Activated gamma-delta T cell treated with anti-CD3 and anti-CD28 coated beads, Interleukin-2, amount 50 U/mL, for 16 hours (primary cell): ENCODE measurements at places on chromosomes 5 and 9.

- DNase-seq = no peak
These were observed 20.3 kb downstream of the TNPO1 start for GRCh38 chr5:72836810-72837209.

DNA sequence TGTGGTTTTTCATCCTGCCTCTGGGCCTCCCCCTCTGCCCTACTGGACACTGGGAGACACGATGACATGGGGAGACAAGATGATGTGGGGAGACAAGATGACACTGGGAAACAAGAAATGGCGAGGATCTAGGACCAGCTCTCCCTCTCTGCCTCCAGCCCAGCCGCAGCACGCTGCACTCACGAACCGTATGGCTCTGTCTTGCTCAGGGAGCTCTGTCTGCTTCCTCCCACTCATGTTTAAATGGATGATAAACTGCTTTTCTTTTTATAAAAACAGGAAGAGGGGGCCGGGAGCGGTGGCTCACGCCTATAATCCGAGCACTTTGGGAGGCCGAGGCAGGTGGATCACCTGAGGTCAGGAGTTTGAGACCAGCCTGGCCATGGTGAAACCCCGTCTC, 73.7 kb downstream of the SPATA31D1 start:
- DNase-seq = no peak

DNA sequence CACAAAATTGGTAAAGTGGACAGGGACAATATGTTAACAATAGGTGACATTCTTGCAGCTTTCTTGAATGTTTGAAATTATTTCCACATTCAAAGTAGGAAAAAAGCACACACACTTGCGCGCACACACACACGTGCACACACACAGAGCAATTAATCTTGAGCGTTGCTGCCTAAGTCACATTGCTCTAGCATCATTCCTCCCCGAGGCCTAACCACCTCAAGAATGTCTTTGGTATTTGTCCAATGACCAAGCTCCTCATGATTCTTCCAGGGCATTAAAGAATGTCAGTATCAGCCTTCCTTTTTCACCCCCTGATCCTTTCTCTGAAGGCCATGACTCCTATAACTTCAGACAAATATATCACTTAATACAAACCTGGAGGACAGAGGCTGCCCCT, 198.1 kb downstream of the NPR3 start:
- no peak for DNase-seq

DNA sequence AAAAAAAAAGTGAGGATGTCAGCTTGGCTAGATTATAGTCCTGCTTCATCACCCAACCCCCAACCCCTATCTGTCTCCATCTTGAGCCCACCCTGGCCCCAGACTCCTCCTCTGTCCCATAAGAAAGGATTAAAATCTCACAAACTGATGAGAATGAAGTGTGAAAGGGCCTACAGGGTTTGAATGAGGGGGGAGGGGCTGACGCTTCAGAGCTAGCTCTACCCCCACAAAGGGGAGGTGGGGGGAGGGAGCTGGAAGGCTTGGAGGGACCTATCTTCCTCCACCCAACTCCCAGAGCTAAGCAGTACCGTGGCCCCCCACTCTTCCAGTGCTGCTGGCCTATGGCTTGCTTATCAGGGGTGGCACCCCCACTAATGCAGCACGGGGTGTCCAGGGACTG, 43.7 kb upstream of the HAND1 start:
- DNase-seq = no peak

- no peak for DNase-seq
These were observed 186.5 kb downstream of the MAN2A1 start for GRCh38 chr5:109876030-109876725.

DNA sequence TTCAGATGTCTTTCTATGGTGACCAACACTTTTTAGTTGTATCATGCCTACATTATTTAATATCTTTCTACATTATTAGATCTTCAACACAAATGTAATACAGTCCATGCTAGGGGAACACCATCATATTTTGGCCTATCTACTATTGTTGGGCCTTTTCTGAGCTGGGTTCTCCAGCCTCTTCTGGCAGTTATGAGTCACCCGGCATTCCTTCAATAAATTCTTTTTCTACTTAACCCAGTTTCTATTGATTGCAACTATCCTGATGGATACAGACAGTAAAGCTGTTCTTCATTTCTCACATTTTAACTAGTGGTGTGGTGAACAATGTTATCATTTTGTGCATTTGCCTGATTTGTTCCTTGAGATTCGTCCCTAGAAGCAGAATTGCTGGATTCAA, 529.3 kb downstream of the BNC2 start:
- DNase-seq = no peak

GRCh38 chr5:34609951-34610441, 46.1 kb upstream of the RAI14 start:
- no peak for DNase-seq
